SJSA1 (cell line): ENCODE measurements at places on chromosomes 4 and X. TPM values are rescaled to one million over a fixed set of nuclear protein-coding genes. Genes with fewer than 3 reads are reported as not detected.
A peak's percentile ranks its signal among the peaks of the same experiment; 100 is the strongest.

The H2BW2 gene
- not detected in 2 replicates for total RNA-seq

GRCh38 chr4:48602763-48603162, 112.7 kb downstream of the ZAR1 start:
- DNase-seq = no peak

DNA sequence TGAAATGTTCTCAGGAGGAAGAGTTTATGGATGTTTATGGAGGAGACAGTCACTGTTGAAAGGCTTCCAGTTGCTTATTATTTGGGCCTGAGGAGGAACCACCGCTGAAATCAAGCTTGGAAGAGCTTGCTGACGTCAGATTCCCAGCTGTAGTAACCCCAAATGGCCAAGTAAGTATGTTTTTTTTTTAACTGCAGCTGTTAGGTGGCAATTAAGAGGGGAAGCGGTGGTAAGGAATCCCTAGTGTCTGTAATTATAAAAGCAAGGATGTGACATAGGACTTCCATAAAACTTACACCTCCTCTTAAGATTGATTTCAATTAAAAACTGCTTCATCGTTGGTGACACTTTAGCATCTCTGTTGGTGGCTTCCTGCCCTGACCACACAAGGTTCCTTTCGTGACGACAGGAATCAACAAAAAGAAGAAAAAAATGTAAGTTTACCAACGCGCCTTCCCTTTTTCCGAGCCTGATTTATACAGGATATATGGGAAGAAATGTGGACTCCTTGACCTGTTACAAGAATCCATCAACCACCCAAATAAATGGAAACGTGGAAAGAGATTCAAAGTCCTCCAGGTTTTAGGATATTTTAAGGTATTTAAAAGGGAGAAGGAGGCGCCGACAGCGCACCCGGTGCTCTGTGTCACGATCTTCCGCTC, 884 bp downstream of the RELL1 start:
- DNase-seq = no peak

The SFRP2 gene
- total RNA-seq = not detected in 2 replicates

DNA sequence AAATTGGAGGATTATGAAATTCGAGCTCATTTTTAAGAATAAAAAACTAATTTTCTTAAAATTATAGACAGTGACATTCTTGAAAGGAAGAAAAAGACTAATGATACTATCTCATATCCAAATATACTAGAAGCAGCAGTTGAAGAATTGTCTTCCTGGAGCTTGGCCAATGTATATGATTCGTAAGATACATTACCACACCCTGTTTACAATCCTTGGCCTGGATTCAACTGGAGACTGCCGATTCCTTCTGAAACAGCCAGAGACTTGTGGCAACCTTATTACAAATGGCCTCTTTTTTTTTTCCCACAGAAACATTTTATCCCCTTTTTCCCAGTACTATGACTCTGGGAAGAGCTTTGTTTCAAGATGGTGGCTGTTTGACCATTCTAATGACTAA, 571.2 kb upstream of the FAT1 start:
- no peak for DNase-seq

GRCh38 chrX:112704187-112704586, 24.4 kb upstream of the LHFPL1 start:
- DNase-seq = no peak

GRCh38 chrX:112819008-112819640, 21.5 kb downstream of the AMOT start:
- no peak for DNase-seq

DNA sequence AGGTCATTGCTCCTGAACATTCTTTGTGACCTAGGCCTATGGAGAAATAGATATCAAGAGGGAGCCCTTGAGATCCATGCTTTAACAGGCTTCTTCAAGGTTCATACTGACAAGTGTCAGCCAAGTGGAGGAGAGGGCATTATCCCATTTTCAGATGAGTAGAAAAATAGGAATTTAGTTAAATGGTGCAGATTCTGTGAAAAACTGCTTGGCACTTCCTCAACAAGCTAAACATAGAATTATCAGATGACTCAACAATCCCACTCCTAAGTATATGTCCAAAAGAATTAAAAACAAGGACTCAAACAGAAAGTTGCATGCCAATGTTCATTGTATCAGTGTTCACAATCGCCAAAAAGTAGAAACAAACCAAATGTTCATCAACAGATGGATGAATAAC, 43.8 kb upstream of the KCNIP4 start:
- no peak for DNase-seq

The FAT4 gene
- 37.1 and 54.4 TPM in 2 replicates for total RNA-seq

DNA sequence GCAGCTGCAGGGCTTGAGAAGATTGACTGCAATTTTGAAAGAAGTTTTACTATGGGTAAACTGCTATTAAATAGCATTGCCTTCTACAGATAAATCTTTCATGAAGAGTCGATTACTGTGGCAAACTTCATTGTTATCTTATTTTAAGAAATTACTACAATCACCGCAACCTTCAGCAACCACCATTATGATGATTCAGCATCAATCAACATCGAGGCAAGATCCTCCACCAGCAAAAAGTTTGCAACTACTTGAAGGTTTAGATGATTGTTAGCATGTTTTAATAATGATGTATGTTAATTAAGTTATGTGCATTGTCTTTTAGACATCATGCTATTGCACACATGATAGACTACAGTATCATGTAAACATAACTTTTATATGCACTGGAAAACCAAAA, 1511.0 kb downstream of the FSTL5 start:
- no peak for DNase-seq

- no peak for DNase-seq
These were observed 26.6 kb upstream of the AMELX start for GRCh38 chrX:11266573-11267003.

The CFAP47 gene
- not detected in 2 replicates for total RNA-seq

The TMEM47 gene
- total RNA-seq = 46.1 and 59.6 TPM in 2 replicates

- DNase-seq = peak; percentile 52
These were observed 175.6 kb downstream of the SNCA start for GRCh38 chr4:89661173-89661899.

GRCh38 chrX:129462707-129463106, 60.6 kb downstream of the SMARCA1 start:
- DNase-seq = no peak

GRCh38 chr4:90159193-90159592, 32.0 kb downstream of the CCSER1 start:
- DNase-seq = no peak

DNA sequence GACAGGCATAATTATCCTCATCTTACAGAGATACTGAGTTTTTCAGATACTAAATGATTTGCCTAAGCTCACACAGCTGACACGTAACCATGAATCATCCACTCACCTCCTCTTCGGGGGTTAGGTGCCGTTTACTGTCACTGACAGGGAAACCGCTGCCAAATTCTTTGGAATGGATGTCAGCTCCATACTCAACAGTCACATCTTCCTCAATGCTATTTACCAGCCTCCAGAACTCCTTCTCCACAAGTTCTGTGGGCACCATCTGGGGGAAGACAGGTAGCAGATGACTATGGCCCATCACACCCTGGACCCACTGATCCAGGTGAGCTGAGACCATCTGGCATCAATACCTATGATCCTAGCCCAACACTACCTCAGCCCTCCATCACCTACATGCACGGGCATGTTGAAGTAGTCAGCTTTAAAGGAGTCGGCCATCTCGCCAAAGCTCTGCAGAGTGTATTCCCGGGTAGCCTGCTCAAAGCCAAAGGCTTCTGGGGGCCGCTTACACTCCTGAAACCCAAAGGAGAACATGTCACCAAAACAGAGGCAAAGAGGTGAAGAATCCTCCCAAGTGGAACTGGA, 13.5 kb downstream of the KDM5C start:
- no peak for DNase-seq

The KLHL4 gene
- 0.69 and 3.9 TPM in 2 replicates for total RNA-seq

GRCh38 chrX:97743014-97743413, 859.3 kb downstream of the RPA4 start:
- no peak for DNase-seq

DNA sequence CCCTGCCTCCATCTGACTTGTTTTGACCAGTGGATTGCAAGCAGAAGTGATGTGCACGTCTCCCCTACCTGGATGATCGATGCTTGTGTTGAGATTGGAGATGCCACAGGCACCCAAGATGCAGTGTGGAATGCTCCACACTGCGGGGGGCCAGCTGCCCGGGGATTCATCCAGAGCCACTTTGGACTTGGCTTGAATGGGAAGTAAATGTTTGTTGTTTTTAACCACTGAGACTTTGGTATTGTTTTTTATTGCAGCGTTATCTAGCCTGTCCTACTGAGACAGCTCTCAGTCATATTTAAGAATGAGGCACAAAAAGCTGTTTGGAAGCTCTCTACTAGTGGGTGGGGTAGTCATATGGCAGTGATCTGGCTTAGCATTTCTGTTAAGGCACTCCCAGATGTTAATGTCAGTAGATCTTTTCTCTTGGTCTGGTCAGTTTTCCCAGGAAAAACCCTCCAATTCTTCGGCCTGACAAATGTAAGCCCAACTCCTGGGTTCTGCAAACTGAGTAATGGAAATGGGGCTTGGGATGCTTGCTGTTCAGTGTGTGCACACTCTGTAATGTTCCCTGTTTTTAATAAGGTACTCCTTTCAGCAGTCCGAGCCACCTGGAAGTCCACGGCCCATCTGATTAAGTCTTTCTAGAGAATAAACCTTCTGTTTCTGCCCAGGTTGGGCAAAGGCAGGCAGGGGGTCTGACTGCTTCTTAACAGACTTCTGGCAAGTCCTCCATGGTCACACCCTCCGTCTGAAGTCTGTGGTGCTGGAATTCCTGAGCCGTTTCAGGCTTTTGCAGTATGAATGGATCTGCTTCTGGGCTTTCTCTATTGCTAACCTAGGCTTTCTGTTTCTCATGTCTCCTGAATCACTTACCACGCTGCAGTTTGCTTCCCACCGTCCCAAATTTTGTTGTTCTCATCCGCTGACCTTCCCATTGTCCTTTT, 74.8 kb downstream of the WWC2 start:
- peak; percentile 75 for DNase-seq

DNA sequence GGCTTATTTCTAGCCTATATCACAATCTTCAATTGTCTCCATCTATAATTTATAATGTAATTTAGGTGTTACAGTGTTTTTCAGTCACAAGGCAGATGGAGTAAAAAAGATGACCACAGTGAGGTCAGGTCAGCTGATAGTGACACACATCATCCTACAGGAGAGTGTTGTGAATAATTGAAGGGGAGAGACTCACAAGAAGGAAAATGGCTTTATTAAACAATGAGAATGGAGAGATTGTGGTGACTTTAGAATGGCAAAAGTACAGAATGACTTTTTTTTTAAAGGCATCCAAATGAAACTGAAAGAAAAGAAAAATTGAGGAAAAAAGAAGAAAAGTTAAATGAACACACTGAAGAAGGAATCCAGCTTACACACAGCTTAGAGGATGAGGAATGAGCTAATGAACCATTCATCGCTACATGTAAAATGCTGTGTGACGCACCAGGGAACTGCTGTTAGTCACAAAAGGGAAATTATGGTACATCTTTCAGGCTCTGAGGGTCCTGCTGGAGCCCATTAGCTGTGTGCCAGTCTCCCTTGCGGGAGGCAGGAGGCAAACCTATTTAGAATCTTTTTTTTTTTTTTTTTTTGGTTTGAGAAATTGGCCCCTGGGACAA, 56.6 kb downstream of the SPRY1 start:
- DNase-seq = no peak

DNA sequence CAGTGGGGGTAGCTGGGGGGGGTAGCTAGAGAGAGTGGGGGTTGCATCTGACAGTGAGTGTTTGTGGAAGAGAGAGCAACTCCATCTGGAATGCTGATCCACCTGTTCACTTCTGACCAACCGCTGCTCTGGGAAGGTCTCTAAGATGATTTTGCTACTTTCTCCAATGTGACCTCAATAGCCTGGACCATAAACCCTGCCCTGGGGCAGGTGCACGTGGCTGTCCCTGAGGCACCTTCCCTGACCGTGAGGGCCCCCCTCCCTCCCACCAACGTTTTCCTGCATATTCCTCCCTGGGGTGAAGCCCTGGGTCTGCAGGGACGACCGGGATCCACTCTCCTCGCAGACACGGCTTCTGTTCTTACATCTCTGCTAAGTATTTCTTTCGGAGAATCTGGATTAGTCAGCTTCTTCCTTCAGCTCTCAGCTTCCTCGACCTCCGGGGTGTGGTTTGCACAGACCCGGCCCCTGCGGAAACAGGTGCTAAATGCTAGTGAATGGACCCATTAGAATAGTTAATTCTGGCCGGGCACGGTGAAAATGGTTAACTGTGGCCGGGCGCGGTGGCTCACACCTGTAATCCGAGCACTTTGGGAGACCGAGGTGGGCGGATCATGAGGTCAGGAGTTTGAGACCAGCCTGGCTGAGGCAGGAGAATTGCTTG, 21.4 kb upstream of the PLCXD1 start:
- no peak for DNase-seq

- DNase-seq = no peak
These were observed 680.4 kb downstream of the DMD start for GRCh38 chrX:32530802-32531403.

DNA sequence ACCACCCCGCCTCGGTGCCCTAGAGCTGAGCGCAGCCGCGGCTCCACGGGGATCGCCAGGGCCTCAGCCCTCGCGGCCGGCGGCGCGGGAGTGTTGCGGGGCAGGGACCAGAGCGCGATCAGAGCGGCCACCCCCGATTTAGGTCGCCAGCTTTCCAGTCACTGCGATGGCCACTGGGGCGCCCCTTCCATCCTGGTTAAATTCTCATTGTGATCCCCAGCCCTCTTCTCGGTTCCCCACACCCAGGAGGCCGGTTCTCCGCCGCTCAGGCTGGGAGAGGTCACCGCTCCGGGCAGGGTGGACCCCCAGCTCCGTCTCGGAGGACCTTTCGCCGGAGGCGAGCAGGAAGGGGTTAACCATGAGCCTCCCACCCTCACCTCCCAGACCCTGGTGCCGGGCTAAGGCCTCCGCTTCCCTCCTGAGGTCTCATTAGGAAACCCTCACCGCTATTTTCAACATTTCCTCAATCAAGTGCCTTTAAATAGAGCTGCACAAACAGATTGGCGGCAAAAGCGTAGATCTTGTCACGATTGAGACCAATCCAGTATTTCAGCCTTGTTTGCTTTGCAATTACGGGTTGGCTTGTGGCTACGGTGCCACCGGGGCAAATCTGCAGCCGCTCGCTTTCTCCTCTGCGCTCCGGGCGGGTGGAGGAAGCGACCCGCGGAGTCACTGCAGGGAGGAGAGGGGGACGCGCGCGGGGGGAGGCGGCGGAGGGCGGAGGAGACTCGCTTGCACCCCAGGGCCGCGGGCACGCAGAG, 8.3 kb upstream of the HAND2 start:
- DNase-seq = no peak

GRCh38 chrX:145729635-145730034, 88.0 kb upstream of the SLITRK2 start:
- DNase-seq = no peak

DNA sequence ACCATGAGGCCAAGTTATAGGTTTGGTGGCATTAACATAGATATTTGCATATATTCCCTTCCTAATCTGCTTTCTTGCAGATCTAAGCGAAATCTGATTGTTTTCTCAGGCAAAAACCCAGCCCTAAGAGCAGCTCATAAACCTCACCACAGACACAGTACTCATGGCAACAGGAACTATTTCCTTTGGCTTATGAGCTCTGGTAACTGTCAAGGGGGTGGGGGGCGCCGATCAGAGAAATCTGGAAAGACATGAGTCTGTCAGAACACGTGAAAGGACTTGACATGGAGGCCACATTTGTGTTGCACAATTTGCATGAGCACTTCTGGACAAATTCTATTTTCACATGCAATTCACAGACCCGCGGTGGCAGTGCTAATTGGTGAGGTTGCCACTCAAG, 83.7 kb downstream of the MGST2 start:
- DNase-seq = no peak

The HPGDS gene
- total RNA-seq = not detected in 2 replicates
